ENCODE measurements at places on chromosomes 12 and 14.
A peak's percentile ranks its signal among the peaks of the same experiment; 100 is the strongest.

DNA sequence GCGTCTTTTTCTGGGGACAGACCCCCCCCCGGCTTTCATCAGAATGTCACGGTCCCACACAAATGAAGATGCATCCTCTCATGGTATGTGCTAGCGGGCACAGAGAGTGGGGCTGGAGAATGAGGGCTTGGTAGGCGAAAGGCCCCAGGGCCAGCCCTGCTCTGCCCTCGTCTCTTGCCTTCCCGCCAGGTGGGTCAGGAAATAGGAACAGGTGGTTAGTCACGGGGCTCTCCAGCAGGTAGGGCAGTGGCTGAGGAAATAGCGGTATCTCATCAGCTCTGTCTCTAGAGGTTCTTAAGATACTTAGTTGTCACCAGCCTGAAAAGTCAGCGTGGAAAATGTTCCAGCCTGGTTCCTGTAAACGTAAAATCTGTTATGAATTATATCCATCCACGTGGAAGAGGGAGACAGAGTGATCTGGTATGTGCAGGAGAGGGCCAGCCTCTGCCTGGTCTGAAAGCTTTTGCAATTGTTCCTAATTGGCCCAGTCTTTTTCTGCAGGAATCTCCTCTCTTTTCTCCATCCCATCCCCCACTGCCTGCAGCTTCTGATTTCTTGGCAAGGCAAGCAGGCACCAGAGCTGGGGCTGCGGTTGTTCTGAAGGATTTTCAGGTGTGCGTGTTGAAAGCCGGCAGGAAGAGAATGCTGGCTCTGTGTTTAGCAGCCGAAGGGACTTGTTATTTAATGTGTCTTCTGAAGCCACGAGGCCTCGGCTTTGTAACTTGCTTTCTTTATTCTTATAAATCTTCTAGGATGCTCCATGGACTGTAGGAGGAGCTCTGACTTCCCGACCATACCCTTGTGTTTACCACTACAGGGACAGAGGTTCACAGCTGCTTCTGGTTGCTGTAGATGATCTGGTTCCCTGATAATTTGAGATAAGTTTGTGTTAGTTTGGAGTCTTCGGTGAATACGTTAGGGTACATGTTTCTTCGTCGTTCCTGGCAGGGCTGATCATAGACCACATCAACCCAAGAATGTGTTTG is 131.1 kb downstream of the CACNA1C start:
- DNase-seq = no peak

- no peak for DNase-seq
Measured at GRCh38 chr14:39841088-39841487, 408.9 kb upstream of the FBXO33 start.

DNA sequence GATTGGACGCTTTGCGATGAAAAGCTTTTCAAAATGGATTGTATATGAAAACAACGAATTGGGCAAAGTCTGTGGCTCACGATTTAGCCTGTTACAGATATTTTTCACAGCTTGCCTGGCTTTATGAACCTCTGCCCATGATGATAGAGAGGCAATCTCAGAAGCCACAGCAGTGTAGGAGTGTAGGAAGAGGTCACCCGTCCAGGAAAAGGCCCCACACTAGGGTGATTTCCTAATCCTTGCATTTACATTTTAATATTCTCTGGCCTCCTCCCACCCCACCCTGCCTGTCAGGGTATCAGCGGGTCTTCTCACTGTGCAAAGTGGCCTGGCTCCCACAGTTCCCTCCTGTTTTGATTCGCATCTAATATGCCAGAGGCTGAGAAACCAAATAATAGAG is 81.8 kb upstream of the FOXN3 start:
- DNase-seq = no peak

DNA sequence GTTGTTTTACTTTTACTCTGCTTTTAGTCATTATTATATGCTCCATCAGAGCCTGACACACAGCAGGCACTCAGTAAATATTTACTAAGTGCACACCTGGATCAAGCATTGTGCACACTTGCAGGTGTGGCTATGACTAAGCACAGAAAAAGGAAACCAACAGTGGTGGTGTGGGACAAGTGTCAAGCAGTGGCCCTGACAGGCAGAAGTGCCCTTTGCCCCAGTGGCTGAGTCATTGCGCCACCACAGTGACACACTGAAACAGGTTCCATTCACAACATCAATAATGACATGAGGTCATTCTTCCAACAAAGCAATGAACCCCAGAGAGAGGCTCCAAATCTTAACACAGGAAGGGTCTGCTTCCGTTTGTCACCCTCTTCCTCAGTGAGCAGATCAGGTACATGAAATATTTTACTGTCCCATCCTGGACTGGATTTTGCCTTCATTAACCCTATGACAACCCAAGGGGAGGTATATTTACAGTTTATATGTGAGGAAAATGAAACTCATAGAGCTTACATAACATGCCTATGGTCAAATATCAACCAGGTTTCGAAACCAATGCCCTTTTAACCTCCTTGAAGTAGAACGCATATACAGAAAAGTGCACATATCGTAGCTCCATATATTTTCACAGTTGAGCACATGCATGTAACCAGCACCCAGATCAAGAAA is 82.6 kb upstream of the GTF2A1 start:
- peak; percentile 18 for DNase-seq

- no peak for DNase-seq
Measured at GRCh38 chr12:95687937-95688336, 102.6 kb downstream of the NTN4 start.

- no peak for DNase-seq
Measured at GRCh38 chr14:104556256-104557021, 23.1 kb upstream of the C14orf180 start.

GRCh38 chr12:104218935-104219334 is 3.4 kb downstream of the TXNRD1 start:
- no peak for DNase-seq

DNA sequence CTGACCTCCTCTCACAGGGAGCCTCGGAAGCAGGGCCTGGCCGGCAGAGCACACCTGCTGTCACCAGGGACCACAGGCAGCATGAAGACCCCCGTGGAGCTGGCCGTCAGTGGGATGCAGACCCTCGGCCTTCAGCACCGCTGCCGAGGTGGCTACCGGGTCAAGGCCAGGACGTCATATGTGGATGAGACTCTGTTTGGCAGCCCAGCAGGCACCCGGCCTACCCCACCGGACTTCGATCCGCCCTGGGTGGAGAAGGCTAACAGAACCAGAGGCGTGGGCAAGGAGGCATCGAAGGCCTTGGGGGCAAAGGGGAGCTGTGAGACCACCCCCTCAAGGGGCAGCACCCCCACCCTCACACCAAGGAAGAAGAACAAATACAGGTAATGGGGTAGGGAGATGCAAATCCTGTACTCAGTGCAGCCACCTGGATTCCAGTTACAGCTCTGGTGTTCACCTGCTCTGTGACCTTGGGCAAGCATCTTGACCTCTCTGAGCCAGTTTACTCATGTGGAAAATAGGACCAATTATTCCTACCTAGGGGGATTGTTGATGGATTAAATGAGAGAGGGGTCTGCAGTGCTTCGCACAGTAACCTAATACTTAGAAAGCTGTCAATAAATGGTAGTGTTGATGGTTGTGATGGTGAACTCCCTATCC is 1.3 kb downstream of the RITA1 start:
- no peak for DNase-seq

DNA sequence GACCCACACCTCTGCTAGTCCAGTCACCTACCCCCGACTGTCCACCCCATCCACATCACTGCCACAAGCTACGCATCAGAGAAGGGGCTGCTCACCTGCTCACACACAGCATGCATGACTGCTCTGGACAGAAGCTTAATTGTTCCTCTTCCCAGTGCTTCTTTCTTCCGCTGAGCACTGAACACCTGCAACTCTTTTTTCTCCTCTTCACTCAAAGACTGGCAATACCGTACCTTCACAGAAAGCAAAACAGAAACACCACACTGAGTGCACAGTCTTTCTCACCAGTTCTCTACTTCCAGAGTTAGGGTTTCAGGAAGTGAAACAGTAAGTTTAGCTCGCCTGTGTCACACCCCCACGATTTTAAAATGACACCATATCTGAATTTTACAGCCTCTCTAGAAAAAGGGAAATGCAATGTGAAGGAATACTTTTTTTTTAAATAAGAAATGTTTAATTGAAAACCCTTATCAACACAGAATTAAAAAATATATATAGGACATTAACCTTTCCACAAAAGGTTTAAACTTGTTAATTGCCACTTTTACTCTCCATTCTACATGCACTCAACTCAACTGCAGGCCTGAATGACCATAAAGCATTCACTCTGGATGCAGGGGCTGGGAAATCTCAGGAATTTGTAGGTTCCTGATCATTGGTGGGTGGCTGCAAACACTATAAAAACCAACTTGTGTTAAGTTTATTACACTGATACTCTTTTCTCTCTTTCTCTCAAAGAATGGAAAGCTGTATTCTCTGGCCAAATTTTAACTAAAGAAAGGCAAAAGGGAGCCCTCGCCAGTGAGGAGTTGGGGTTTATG is 120.0 kb downstream of the PRICKLE1 start:
- DNase-seq = peak; percentile 5

DNA sequence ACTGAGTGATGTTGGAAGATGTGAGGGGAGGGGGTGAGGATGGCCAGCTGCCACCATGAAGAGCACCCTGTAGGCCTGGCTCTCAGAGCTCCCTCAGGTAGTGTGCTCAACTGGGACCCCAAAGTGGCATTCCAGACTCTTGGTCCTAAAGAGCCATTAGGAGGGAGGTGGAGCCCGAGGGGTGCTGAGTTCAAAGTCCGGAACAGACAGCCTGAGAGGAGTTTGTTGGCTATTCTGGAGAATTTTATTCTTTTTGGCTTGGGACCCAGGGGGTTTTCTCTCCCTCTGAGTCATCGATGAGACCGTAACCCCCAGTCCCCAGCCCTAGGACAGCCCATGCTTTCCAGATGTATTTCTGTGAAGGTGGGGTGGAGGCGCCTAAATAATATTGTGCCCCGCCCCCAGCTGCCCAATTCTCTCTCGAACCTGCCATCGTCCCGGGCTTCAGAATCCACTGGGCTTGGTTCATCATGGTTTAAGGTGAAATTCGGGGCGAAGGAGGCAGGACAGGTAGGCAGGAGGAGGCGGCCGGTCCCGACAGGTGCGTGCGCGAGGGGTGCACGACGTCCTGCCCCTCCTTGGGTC is 690 bp upstream of the RBP5 start:
- no peak for DNase-seq

GRCh38 chr12:128974881-128975280 is 121.6 kb downstream of the GLT1D1 start:
- no peak for DNase-seq

DNA sequence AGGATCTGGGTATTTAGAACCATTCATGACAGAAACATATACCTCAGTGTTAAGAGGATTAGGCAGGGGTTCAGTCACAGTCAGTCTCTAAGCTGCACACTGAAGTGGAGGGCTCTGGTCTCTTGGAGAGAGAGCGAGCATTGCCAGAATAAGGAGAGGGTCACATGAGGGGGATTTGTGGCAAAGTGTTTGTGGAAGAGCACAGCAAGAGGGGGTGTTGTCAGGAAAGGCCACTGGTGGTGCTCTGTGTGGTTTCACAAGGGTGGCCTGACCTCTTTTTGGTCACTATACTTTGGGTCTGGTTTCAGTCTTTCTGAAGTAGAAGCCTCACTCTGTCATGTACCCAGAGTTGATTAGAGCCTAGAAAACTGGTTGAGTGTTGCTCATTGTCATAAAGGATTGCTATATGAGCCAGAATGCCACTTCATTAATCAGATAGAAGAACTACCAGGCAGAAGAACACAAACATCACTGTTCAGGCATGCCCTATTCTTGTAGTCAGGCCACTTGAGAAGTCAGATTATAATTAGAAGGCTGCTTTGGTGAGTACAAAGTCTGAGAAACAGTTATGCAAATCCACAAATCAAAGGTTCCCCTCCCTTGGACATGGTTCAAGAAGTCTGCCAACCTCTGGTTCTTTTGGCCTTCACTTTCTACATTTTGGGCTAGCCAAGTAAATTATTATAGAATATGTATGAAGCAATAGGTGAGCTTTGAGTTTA is 8.4 kb downstream of the TMEM19 start:
- DNase-seq = no peak
